Activated CD4-positive, alpha-beta T cell treated with anti-CD3 and anti-CD28 coated beads, Interleukin-2, amount 10 ng/mL, durations not matched to agents 7 days and 5 days (primary cell): ENCODE measurements at places on chromosomes 3 and 15. TPM values are rescaled to one million over a fixed set of nuclear protein-coding genes. Genes with fewer than 3 reads are reported as not detected.
A peak's percentile ranks its signal among the peaks of the same experiment; 100 is the strongest.

ARPP21 gene
- total RNA-seq, result not detected

TICRR gene
- total RNA-seq, result 28.8 TPM

DNA sequence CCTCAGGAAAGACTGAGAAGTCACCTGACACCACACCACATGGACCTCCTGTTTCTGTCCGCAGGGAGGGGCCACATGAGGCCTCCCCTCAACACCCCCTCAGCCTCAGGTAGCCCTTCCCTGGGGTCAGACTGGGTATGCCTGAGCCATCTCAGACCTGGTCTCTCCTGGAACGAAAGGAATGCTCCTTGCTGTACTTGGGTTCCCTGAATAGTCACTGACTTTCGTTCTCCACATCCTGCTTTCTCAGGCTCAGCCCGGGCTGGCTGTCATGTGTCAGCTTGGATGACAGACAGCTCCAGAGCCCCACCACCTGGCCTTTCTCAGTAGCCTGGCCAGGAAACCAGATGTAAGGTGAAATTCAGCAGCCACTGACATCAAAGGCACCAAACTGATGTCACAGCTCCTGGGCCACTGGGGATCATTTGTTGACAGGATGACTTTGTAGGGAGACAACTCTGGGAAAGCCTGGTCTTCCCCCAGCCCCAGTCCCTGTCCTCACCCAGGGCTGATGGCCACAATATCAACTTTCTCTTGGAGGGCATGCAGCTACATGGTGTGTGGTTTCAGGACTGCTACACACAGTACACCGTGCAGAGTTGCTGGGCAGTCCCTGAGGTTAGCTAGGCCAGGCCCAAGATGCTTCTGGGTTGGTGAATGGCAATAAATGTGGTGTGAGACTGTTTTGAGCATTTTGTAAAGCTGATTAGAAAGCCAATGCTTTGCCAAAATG lies 141.4 kb upstream of the MRPS22 start:
- H3K27me3 ChIP-seq, result peaks cover 7% of the 10 kb centered on the region
- DNase-seq, result peak; percentile 11
- no peak overlapping the region for H3K27ac ChIP-seq
- H3K4me1 ChIP-seq, result no peaks in the 10 kb centered on the region
- no peak overlapping the region for H3K4me3 ChIP-seq

- no peaks in the 10 kb centered on the region for H3K27me3 ChIP-seq
- no peak for DNase-seq
- H3K4me1 ChIP-seq, result no peaks in the 10 kb centered on the region
- no peak overlapping the region for H3K4me3 ChIP-seq
Measured at GRCh38 chr3:166556955-166557354, 719.7 kb upstream of the BCHE start.

GRCh38 chr3:25458420-25458814 lies 30.4 kb downstream of the RARB start:
- H3K4me1 ChIP-seq, result peaks cover 9% of the 10 kb centered on the region
- H3K27me3 ChIP-seq, result peaks cover 2% of the 10 kb centered on the region
- H3K27ac ChIP-seq, result no peak overlapping the region
- H3K4me3 ChIP-seq, result no peak overlapping the region
- H3K36me3 ChIP-seq, result no peaks in the 10 kb centered on the region

DNA sequence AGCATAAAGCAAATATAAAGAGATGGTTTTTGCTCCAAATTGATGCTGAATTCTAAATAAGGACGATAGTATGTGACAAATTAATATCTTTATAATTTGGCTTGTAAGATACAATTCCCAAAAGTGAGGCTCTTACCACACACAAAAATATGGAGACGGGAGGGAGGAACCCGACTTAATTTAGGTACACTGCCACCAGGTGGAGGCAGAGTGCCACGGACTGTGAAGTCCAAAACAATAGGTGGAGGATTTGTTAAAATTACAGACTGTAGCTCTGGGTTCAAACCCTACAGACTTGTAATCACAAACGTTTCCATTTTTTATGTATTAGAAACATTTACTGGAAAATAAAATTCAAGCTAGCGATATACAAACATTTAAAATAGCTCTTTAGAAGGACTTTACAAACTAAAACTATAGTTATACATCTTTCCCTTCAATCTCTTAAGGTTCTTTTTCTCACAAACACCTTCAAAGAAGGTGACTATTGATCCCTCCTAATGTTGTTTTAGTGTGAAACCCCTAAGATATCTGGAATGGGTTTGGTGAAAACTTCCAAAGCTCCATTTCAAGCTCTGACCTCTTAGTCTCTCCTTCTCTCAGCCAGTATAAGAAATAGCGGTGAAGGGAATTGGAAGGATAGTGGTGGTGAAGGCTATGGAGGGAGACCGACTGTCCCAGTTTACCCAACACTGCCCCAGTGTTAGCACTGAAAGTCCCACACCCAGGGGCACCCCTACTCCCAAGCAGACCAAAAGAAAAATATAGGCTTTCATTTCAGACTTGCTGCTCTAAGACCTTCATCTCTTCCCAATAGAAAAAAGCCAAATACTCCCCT lies 89.7 kb downstream of the AQP9 start:
- H3K27me3 ChIP-seq, result peaks cover 6% of the 10 kb centered on the region
- H3K4me1 ChIP-seq, result peaks cover 15% of the 10 kb centered on the region
- H3K36me3 ChIP-seq, result no peaks in the 10 kb centered on the region
- no peak overlapping the region for H3K4me3 ChIP-seq
- DNase-seq, result peak; percentile 75
- peak overlapping the region; percentile 28 for H3K27ac ChIP-seq

GRCh38 chr3:13822042-13822441 lies 57.8 kb downstream of the WNT7A start:
- H3K27me3 ChIP-seq, result no peaks in the 10 kb centered on the region
- no peak for DNase-seq
- H3K27ac ChIP-seq, result no peak overlapping the region
- no peaks in the 10 kb centered on the region for H3K4me1 ChIP-seq
- H3K36me3 ChIP-seq, result peaks cover 3% of the 10 kb centered on the region
- no peak overlapping the region for H3K4me3 ChIP-seq

NME9 gene
- total RNA-seq, result not detected

DNA sequence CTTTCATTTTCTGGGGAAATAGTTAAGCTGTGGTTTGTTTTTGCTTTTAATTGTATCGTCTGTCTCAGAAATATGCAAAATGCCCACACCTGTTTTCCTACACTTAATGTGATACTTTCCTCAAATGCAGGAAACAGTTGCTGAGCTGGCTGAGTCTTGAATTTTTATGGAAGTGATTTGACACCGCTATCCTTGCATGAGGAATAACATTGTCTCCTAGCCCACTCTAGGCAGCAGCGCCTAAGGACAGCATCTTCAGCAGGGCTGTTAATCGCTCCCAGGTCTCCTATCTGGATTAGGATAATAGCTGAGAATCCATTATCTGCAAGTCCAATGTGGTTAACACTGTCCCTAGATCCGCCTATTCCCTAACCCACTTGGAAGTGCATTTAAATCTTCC lies 132.6 kb upstream of the NR2E3 start:
- peaks cover 31% of the 10 kb centered on the region for H3K4me1 ChIP-seq
- H3K27ac ChIP-seq, result no peak overlapping the region
- H3K27me3 ChIP-seq, result peaks cover 7% of the 10 kb centered on the region

GRCh38 chr3:158728061-158728377 lies 4.2 kb downstream of the RARRES1 start:
- H3K4me3 ChIP-seq, result peak overlapping the region; percentile 12
- H3K27me3 ChIP-seq, result no peaks in the 10 kb centered on the region
- no peak overlapping the region for H3K27ac ChIP-seq

GRCh38 chr3:171348121-171348520 lies 112.1 kb downstream of the TNIK start:
- H3K4me3 ChIP-seq, result no peak overlapping the region
- H3K36me3 ChIP-seq, result peaks cover 31% of the 10 kb centered on the region
- H3K27me3 ChIP-seq, result no peaks in the 10 kb centered on the region
- DNase-seq, result no peak
- H3K27ac ChIP-seq, result no peak overlapping the region

PTPRG gene
- not detected for total RNA-seq

DNA sequence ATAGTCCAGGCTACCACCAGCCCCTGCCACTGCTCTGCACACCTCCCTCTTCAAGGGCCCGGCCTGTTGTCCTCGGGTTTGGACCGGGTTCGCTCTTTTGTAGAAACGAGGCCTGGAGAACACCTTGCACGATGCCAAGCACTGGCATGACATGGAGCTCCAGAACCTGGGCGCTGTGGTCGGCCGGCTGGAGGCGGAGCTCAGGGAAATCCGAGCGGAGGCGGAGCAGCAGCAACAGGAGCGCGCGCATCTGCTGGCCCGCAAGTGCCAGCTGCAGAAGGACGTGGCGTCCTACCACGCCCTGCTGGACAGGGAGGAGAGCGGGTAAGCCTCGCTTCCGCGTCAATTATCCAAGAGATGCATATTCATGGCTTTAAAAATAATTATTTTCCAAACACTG lies 72.4 kb downstream of the BFSP2 start:
- no peak overlapping the region for H3K4me3 ChIP-seq
- DNase-seq, result no peak
- no peaks in the 10 kb centered on the region for H3K27me3 ChIP-seq
- no peak overlapping the region for H3K27ac ChIP-seq

- H3K4me1 ChIP-seq, result peaks cover 3% of the 10 kb centered on the region
- H3K4me3 ChIP-seq, result no peak overlapping the region
- no peak overlapping the region for H3K27ac ChIP-seq
- H3K36me3 ChIP-seq, result peaks cover 76% of the 10 kb centered on the region
- DNase-seq, result no peak
- no peaks in the 10 kb centered on the region for H3K27me3 ChIP-seq
Measured at GRCh38 chr3:196060834-196061233, 21.1 kb downstream of the TFRC start.

GRCh38 chr3:196524527-196524926 lies 9.4 kb upstream of the SMCO1 start:
- H3K4me1 ChIP-seq, result peaks cover 13% of the 10 kb centered on the region
- H3K27me3 ChIP-seq, result no peaks in the 10 kb centered on the region
- H3K27ac ChIP-seq, result no peak overlapping the region

DNA sequence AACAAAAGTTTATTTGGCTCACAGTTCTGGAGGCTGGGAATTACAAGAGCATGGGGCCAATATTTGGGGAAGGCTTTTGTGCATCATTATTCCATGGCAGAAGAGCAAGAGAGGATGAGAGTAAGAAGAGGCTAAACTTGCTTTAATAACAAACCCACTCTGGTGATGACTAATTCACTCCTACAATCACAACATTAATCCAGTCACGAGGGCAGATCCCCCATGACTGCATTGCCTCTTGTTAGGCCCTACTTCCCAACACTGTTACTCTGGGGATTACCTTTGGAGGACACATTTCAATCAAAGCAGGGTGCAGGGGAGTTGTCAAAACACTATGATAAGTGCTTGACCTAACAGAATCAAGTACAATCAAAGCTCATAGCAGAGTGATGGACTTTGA lies 181.7 kb downstream of the BBX start:
- H3K4me3 ChIP-seq, result no peak overlapping the region
- H3K36me3 ChIP-seq, result no peaks in the 10 kb centered on the region
- H3K27me3 ChIP-seq, result no peaks in the 10 kb centered on the region
- no peak overlapping the region for H3K27ac ChIP-seq

DNA sequence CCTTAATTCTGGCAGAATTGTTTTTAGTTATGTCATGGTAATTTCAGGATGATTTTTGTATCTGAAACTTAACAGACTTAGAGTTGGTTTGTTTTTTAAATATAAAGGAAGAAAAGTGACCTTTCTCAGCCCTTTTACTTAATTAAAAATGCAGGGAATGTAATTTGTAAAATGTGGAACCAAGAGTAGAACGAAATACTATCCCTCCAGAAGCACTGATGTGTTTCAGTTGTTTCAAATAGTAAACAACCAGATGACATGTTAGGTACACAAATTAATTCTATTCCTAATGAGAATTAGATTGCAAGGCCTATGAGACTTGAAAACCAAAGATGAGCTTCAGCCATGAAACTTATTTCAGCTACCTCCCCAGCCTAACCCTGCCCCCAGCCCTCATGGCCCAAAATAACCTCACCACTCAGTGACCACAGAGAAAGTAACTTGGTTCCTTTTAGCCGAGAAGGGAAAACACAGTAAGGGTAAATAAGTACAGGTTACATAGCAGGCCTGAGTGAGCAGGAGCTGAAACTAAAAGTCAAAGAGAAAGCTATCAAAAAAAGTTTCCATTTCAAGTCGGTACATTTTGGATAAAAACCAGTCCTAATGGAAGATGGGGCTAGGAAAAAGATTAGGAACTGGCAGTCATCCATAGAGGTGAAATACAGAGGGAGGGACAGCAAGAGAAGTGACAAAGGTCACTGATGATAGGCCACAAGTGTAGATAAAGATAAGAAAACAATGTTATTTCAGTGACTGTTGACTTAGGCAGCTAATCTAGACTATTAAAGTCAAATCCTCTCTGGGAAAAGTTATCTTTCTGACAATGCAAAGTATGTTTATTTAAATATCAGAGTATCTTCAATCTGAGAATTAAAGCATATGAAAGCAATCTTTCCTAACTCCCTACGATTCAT lies 23.2 kb downstream of the SENP8 start:
- no peak overlapping the region for H3K27ac ChIP-seq
- H3K27me3 ChIP-seq, result no peaks in the 10 kb centered on the region
- no peak for DNase-seq
- no peaks in the 10 kb centered on the region for H3K4me1 ChIP-seq
- no peaks in the 10 kb centered on the region for H3K36me3 ChIP-seq

GRCh38 chr15:80068578-80068977 lies 9.1 kb downstream of the ZFAND6 start:
- H3K27me3 ChIP-seq, result no peaks in the 10 kb centered on the region
- H3K4me1 ChIP-seq, result peaks cover 45% of the 10 kb centered on the region
- H3K4me3 ChIP-seq, result no peak overlapping the region

DNA sequence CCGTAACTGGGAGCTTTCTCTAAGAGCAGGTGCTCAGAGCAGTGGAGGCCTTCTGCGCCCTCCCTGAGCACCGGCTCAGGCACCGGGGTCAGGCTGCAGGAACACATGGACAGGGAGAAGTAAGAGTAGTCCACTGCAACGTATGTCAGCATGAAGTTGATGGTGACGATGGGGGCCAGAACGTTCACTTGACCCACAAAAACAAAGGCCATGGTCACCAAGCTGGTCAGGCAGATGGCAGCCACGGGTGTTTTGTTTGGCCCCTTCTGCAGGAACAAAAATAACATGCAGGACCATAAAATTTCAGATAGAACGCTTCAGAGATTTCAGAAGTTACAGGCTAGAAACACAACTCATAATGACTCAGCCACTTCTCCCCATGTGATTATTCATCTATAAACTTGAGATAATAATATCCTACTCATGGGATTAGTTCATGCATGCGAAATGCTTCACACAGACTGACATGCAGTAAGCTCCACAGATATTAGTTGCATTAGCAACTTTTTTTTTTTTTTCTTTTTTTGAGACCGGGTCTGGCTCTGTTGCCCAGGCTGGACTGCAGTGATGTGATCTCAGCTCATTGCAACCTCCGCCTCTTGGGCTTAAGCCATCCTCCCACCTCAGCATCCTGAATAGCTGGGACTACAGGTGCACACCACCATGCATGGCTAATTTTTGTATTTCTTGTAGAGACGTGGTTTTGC lies 52.2 kb upstream of the HEG1 start:
- H3K36me3 ChIP-seq, result peaks cover 4% of the 10 kb centered on the region
- H3K27me3 ChIP-seq, result peaks cover 36% of the 10 kb centered on the region
- no peak overlapping the region for H3K27ac ChIP-seq

SLC28A1 gene
- total RNA-seq, result not detected

- no peak for DNase-seq
- no peaks in the 10 kb centered on the region for H3K27me3 ChIP-seq
- no peak overlapping the region for H3K4me3 ChIP-seq
- H3K27ac ChIP-seq, result no peak overlapping the region
Measured at GRCh38 chr15:48992096-48992495, 28.4 kb upstream of the SHC4 start.

ABTB1 gene
- total RNA-seq, result 24.3 TPM

HDC gene
- 0.27 TPM for total RNA-seq

GRCh38 chr3:58175437-58176184 lies 35.2 kb downstream of the DNASE1L3 start:
- no peak for DNase-seq
- H3K4me3 ChIP-seq, result no peak overlapping the region
- no peaks in the 10 kb centered on the region for H3K36me3 ChIP-seq
- peaks cover 20% of the 10 kb centered on the region for H3K4me1 ChIP-seq
- H3K27me3 ChIP-seq, result peaks cover 3% of the 10 kb centered on the region
